ENCODE measurements at places on chromosomes 3 and 15.

- no peak for DNase-seq
These were observed 305.7 kb upstream of the COL8A1 start for GRCh38 chr3:99332718-99333117.

DNA sequence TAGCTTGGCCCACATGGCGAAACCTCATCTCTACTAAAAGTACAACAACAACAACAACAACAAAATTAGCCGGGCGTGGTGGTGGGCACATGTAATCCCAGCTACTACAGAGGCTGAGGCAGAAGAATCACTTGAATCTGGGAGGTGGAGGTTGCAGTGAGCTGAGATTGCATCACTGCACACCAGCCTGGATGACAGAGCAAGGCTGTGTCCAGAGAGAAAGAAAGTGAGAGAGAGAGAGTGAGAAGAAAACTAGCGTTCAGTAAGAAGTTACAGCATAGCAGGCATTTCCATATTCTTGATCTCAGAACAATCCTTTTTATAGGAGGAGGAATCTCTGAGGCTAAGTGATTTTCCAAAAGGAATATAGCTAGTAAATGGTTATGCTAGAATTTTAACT is 1076.1 kb downstream of the AGBL1 start:
- DNase-seq, result no peak

- no peak for DNase-seq
These were observed 104.3 kb upstream of the FRMD4B start for GRCh38 chr3:69490235-69490634.

- no peak for DNase-seq
These were observed 87.6 kb upstream of the KBTBD8 start for GRCh38 chr3:66910266-66911055.

GRCh38 chr15:78691851-78692421 is 50.9 kb upstream of the CHRNB4 start:
- peak; percentile 18 for DNase-seq

GRCh38 chr15:64045774-64046420 is 388 bp downstream of the DAPK2 start:
- no peak for DNase-seq

DNA sequence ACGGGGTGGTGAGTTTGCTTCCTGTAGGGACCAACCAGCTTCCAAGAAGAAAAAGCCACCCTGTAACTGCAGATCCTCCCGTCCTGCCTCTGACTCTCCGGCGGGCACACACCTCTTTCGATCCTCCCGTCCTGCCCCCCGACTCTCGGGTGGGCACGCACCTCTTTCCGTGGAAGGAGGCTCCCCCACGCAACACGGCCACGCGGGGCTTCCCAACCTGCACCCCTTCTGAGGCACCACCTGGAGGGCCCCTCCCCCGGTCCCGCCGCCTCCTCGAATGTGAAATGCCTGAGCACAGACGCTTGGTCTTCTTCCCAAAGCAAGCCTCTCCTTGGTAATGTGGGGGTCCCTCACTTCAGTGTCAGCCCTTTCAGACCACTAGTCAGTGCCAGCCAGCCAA is 7.3 kb downstream of the ADAMTS17 start:
- DNase-seq, result no peak

GRCh38 chr15:61038910-61039309 is 190.2 kb downstream of the RORA start:
- DNase-seq, result no peak

DNA sequence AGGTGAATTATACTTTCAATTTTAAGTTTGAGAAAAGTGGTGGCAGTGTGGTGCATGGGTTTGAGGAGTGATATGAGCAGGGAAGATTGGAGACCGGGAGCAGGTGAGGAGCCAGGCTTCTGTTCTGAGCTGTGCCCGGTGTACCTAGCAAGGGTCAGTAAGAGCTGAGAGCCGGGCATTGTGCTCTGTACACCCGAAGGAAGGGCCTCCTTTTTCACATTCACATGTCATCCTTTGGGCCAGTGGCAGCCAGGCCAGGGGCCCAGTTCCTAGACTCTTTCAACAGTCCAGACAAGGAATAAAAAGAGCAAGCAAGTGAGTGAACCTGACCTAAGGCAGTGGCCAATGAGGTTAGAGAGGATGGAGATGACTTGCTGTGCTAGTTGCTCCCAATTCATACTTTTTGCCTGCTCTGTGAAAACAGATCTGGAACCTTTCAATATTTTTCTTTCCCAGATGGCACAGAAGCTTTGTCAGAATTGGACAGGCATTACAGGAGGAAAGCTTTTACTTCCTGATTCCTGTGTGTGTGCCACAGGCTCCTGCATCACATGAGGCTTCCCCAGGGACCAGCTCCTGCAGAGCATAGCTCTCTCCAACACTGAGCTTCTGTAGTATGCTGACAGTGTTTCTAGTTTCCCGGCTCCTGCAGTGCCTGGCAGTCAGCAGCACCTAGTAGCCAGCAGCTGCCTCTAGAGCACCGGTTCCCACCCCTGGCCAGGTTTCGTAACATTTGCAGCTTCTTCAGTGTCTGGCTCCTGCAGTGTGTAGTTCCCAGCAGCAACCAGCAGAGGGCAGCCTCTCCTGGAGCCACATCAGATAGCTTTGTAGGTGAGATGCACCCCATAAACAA is 5.3 kb upstream of the TRA2B start:
- peak; percentile 64 for DNase-seq

DNA sequence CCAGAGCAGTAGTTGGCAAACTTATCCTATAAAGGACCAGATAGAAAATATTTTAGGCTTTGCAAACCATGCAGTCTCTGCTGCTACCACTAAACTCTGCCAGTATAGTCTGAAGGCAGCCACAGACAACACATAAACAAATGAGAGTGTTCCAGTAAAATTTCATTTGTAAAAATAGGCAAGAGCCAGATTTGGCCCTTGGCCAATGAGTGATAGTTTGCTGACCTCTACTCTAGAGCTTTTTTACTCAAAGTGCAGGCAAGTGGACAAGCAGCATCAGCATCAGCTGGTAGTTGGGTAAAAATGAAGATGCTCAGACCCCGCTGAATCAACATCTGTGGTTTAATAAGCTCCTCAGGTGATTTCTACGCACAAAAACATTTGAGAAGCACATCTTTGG is 269.8 kb downstream of the NTRK3 start:
- DNase-seq, result no peak

DNA sequence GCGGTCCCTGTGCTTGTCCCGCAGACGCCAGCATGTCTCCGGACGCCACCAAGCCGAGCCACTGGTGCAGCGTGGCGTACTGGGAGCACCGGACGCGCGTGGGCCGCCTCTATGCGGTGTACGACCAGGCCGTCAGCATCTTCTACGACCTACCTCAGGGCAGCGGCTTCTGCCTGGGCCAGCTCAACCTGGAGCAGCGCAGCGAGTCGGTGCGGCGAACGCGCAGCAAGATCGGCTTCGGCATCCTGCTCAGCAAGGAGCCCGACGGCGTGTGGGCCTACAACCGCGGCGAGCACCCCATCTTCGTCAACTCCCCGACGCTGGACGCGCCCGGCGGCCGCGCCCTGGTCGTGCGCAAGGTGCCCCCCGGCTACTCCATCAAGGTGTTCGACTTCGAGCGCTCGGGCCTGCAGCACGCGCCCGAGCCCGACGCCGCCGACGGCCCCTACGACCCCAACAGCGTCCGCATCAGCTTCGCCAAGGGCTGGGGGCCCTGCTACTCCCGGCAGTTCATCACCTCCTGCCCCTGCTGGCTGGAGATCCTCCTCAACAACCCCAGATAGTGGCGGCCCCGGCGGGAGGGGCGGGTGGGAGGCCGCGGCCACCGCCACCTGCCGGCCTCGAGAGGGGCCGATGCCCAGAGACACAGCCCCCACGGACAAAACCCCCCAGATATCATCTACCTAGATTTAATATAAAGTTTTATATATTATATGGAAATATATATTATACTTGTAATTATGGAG is 79.1 kb downstream of the SMAD6 start:
- DNase-seq, result no peak

GRCh38 chr3:14678015-14678503 is 3.1 kb downstream of the C3orf20 start:
- no peak for DNase-seq

- no peak for DNase-seq
These were observed 5.0 kb upstream of the LRRFIP2 start for GRCh38 chr3:37179144-37179967.

GRCh38 chr3:158768881-158769543 is 32.8 kb upstream of the MFSD1 start:
- peak; percentile 80 for DNase-seq

DNA sequence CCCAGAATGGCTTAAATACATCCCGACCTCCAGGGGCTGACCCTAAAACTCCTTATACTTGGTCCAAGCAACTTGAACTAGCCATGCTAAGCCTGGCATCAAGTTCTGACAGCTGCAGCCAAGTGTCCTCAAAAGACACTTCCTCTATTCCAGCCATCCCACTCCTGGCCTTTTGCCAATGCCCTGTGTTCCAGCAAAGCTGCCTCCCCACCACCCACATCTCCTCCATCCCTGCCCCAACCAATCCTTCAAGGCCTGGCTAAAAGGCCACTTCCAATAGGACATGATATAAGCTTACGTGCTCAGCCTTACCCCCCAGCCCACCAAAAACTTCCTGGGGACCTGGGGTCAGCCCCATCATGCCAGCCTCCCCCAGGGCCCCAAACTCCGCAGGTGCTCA is 40.9 kb downstream of the SEMA3G start:
- DNase-seq, result no peak

DNA sequence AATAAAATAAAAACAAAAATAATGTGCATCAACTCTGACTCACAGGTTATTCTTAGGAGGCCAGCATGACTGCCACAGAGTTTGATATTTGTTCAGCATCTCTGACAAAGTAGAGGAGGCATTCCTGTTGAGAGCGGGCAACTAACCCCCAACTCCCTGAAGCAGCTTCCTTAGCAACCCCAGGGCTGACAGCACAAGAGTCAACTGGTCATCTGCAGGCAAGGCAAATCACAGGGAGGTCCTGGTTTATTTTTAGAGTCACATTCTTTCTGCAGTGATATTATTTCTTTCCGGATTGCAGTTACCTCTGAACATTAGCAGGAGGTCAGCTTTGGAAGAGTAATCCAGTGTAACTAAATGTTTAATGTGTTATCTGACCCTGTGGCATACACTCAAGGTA is 273.0 kb downstream of the PLCL2 start:
- DNase-seq, result peak; percentile 75

DNA sequence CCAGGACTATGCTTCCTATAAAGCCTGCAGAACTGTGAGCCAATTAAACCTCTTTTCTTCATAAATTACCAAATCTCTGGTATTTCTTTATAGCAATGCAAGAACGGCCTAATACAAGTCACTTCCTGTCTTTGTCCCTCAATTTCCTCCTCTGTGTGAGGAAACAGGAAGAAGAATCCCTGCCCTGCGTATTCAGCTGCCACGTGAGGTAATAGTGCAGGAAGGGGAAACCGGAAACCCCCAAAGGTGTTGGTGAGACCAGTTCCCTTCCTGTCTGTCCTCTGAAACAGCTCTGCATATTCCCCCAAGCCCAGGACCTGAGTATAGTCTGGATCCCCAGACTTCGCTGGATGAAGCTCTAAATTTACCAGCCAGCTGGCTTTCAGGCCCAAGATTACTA is 18.1 kb upstream of the PTPN23 start:
- no peak for DNase-seq

- DNase-seq, result no peak
These were observed 216.3 kb downstream of the SATB1 start for GRCh38 chr3:18208856-18209255.

DNA sequence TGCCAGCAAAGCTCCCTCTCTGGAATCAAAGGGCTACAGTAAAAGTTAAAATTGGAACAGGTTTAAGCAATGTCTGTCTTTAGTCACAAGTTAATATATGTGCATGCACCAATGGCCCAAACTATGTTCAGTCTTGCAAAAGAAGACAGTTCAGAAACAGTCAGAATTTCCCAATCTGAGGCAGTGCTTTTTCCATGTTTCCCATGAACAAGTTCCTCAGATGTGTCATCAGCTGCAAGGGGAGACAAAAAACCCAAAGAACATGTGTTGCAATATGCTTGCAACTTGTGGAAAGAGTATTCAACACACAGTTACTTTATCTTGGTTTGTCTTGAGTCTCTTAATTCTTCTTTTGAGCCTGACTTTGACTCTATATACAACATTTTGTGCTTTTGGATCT is 148.4 kb downstream of the USP13 start:
- no peak for DNase-seq

DNA sequence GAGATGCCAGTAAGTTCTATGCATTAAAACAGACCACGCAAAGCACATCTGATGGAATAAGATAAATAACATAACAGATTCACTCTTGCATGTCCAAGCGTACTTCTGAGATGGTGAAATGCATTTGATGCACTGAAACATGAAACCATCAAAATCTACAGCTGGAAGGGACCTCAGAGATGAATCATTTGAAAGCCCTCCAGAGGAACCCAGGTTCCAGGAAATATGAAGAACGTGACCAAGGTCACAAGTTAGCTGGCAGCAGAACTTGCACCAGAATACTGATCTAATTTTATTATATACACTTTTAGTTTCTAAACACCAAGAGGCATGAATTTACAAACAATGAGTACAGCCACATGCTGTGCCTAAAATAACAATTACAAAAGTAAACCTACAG is 957.1 kb downstream of the FHIT start:
- DNase-seq, result no peak

DNA sequence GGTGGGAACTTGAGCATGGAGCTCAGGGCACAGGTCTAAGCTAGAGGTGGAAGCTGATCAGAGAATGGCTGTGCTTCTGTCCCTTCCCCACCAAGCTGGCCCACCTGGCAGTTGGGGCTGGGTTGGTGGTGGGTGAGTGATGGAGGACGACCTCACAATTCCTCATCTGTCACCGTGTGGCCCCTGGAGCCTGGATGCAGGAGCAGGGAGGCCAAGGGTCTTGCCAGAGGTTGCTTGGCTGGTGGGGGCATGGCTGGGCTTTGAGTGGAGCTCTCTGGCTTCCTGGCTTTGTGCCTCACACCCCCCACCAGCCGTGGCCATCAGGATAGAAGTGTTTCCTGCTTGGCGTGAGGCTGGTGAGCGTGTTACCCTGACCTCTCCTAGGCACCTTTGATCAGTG is 36.0 kb downstream of the FBLN2 start:
- DNase-seq, result no peak

DNA sequence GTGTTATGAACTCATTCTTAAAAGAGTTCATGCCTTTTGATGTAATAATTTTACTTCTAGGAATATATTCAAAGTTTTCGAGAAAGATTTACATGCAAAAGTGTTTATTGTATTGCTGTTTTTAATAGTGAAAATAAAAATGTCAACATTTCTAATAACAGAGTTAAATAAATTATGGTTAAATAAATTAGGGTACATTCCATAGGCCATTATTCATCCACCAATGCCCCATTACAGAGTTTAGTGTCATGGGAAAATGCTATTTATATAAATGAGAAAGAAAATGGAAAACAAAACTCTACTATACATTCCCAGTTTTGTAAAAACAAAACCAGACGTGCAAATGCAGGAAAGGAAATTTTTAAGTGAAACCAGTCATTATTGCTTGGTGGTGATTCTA is 538.1 kb upstream of the TBL1XR1 start:
- DNase-seq, result no peak

GRCh38 chr3:98764472-98764884 is 1.3 kb downstream of the ST3GAL6 start:
- DNase-seq, result no peak

GRCh38 chr3:32551496-32551895 is 19.2 kb downstream of the DYNC1LI1 start:
- no peak for DNase-seq

- DNase-seq, result peak; percentile 44
These were observed 2.8 kb downstream of the DUSP7 start for GRCh38 chr3:52053307-52054304.
